ENCODE measurements at places on chromosomes 3 and 15. TPM values are rescaled to one million over a fixed set of nuclear protein-coding genes. Genes with fewer than 3 reads are reported as not detected.
A peak's percentile ranks its signal among the peaks of the same experiment; 100 is the strongest.

Gene LRRIQ4
- total RNA-seq = not detected

Gene RTP4
- total RNA-seq = not detected

Gene NMB
- 1.3 TPM for total RNA-seq

Gene CALML4
- 0.36 TPM for total RNA-seq

Gene PCLAF
- total RNA-seq = 34.2 TPM

- DNase-seq = no peak
These were observed 28.1 kb downstream of the LCMT2 start for GRCh38 chr15:43302205-43302817.

DNA sequence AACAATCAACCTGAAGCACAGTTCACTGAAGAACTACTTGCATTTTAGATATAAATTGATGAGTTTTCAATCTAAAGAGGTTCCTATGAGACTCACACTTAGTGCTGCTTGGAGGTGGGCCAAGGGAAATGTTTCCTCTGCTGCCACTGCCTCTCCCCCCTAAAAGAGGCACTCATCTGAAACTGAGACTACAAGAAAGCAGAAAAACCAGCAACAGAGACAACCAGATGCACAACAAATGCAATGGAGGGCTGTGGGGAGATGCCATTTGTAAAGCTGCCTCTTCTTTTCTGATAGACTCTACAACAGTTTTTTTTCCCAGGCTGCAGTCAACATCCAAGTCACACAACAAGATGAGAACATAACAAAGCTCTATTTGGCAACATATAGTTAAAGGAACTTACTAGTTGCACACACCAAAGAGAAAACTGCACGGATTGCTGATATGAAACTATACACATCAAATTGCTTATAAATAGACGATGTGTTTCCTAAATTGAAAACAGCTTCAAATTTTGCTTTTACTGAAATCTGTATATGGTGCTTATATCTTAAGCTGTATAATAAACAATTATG, 11.0 kb downstream of the TSPAN3 start:
- peak; percentile 15 for DNase-seq

- DNase-seq = peak; percentile 48
These were observed 26.0 kb upstream of the MAP4 start for GRCh38 chr3:48042071-48042760.

Data from IMR-90 (cell line).